Activated gamma-delta T cell (primary cell): ENCODE measurements at places on chromosomes 7 and 10.

DNA sequence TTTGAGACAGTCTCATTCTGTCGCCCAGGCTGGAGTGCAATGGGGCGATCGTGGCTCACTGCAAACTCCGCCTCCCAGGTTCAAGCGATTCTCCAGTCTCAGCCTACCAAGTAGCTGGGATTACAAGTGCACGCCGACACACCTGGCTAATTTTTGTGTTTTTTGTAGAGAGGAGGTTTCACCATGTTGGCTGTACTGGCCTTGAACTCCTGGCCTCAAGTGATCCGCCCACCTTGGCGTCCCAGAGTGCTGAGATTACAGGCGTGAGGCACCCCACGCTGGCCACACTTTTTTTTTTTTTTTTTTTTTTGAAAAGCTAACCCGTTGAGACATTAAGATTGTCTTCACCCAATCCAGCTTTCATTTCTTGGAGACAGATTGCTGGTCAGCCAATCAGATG, 2.1 kb downstream of the ZNF273 start:
- DNase-seq = no peak

DNA sequence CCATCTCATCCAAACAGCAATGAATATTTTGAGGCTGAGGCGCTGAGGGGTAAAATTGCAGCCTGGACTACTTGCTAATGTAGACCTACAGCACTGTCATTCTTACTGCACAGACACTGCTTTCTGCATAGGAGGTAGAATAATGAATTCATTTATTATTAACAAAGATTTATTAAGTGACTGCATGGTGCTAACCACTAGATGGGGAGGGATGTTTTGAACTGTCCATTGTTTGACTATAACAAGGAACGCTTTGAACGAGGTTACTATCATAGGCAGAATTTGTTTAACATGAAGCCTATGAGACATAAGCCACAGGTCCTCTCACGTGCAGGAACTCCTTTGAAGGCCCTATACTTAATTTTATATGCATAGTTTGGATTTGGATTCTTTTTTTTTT, 143.8 kb downstream of the CFTR start:
- DNase-seq = no peak

- DNase-seq = no peak
These were observed 35.1 kb downstream of the PLAC9 start for GRCh38 chr10:80167471-80168161.

GRCh38 chr7:2968176-2968575, 75.5 kb downstream of the CARD11 start:
- DNase-seq = no peak

GRCh38 chr7:38220452-38220851, 42.4 kb downstream of the STARD3NL start:
- no peak for DNase-seq

DNA sequence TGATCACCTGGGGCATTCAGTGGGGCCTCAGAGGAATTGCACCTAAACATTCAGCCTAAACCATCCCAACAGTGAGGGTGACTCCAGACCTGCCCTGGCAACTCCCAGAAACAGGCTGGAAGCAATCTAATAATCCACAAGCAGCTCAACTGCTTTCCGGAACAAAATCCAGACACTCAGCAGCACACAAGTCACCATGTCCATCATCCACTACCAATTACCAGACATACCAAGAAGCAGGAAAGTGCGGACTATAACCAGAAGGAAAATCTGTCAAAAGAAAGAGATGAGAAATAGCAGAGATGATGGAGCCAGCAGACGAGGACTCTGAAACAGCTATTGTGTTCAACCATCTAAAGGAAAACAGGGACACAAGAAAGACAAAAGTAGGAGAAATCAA, 342.6 kb upstream of the ZMIZ1 start:
- DNase-seq = no peak

DNA sequence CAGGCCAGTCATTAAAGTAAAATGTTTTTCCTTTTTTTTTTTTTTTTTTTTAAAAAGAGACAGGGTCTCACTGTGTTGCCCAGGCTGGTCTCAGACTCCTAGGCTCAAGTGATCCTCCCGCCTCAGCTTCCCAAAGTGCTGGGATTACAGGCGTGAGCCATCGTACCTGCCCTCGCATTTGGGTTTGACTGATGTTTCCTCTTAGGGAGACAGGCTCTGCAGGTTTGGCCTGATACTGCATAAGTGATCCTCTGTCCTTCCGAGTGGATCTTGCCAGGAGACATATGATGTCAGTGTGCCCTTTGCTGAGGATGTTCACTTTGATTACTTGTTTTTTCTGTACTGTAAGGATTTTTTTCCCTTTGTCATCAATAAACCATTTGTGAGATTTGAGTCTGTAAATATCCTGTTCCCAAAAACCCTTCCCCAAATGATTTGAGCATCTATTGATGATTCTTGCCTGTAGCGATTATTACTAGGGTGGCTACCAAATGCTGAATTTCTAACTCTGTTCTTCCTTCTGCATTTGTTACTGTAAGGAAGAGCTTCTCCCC, 19.7 kb downstream of the LIMK1 start:
- no peak for DNase-seq

GRCh38 chr10:69353977-69354635, 62.6 kb downstream of the TACR2 start:
- DNase-seq = no peak

GRCh38 chr7:155764438-155764793, 47.8 kb downstream of the SHH start:
- DNase-seq = no peak

GRCh38 chr7:36473454-36474282, 84.0 kb downstream of the ANLN start:
- no peak for DNase-seq

DNA sequence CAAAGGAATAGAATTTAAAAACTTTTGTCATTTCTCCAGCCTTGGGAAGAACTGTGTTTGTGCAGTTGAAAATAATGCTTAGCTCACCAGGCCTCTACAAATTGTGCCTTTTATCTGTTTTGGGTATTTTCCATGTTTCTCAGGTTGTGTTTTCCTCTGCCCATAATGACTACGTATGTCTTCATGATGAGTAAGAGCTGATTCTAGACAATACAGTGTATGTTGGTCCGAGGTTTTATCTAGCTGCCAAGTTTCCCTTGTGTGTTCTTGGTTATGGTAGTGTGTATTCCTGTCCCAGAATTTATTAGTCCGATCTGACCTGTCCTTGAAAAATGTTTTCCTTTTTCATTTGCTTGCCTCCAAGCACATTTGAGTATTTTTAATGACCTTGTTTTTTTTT, 83.7 kb upstream of the GLCCI1 start:
- DNase-seq = no peak

DNA sequence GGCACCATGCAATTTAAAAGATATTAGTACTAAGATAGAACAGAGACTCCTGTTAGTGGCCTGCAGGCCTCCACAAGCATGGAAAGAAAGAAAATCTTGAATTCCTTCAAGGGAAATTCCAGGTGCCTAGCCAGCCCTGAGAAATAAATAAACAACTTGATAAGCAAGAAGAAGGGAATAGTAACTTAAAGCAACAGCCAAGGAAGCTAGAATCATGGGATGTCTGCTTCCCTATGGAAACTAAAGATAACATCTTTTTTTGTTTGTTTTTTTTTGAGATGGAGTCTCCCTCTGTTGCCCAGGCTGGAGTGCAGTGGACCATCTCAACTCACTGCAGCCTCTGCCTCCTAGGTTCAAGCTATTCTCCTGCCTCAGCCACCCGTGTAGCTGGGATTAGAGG, 128.6 kb downstream of the SKIDA1 start:
- DNase-seq = no peak

DNA sequence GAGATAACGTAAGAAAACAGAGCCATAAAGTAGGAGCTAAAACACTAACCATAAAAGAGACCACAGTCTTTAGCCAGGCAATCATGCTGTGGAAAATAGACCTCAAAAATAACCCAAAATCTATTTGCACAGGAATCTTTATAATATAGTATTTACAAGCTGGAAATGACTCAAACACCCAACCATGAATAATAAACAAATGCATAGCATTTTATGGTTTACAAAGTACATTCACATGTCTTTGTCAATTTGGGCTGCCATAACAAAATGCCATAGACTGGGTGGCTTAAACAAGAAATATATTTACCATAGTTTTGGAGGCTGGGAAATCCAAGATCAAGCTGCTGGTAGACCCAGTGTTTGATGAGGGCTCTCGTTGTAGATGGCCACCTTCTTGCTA, 65.5 kb upstream of the GRB10 start:
- no peak for DNase-seq

DNA sequence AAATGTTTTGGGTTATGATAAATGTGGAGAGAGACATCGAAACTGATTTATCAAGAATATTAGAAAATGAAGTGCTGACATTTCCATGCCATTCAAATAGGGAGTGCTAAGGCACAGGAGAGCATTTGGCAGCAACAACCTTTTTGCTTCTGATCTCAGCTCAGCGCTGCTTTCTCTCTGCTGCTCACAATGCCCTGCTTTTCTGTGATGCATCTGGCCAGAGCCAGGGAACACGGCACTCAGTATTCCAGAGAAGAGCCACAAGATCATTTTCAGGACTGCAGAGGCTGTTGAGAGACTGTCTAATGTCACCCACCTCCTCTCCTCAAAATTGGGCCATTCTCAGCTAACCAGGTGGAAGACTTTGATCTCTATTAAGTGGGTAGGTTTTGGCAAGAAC, 28.1 kb downstream of the INSYN2A start:
- DNase-seq = no peak

DNA sequence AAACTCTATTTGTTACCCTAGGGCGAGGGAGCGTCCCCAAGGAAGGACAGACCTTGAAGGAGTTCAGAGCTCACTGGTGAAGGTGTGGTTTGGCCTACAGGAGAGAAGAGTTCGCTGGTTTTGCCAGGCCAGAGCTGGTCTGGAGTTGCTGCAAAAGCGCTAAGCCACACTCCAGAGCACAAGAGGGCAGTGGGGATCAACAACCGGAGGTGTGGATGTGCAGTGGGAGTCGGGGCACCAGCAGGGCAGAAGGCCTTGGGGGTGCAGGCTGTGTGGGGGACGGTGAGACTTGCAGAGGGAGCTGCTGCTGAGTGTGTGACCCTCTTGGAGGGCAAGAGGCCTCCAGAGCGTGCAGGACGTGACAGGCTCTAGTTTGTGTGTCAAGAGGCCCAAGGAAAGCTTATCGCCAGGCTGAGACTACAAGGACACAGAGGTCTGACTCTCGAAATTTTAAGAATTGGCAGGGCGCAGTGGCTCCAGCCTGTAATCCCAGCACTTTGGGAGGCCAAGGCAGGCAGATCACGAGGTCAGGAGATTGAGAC, 14.3 kb upstream of the CUL1 start:
- no peak for DNase-seq

- DNase-seq = no peak
These were observed 231.3 kb upstream of the PTN start for GRCh38 chr7:137574812-137575211.

GRCh38 chr7:29565224-29565630, 1.6 kb downstream of the PRR15 start:
- DNase-seq = no peak

DNA sequence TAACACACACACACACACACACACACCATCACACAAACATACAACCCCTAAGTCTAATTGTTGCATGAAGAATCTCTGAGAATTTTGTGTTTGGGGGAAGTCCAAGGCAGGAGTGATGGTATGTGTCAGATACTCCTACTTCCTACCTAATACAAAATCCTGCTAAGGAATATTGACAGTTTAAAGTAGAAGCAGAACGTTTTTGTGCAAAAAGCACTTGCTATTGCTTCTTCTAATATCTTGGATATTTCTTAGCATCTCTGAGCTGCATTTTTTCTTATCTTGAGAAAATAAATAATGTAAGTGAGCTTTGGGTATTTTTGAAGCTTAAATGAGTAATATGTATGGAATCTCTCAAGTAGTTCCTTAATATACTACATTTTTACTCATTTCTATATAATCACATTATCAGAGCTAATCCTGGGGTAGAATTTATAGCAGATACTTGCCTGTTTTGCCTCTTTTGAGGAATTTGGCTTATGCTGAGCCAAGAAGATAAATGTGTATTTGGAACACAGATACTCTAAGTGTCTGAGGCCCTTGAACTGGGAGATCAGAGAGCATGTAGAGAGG, 212.3 kb downstream of the DKK1 start:
- DNase-seq = no peak

GRCh38 chr7:45064047-45064725, 24.6 kb downstream of the NACAD start:
- DNase-seq = no peak

GRCh38 chr10:58573144-58573543, 60.5 kb downstream of the BICC1 start:
- DNase-seq = no peak

GRCh38 chr7:2737771-2738540, 50.0 kb downstream of the AMZ1 start:
- DNase-seq = no peak

DNA sequence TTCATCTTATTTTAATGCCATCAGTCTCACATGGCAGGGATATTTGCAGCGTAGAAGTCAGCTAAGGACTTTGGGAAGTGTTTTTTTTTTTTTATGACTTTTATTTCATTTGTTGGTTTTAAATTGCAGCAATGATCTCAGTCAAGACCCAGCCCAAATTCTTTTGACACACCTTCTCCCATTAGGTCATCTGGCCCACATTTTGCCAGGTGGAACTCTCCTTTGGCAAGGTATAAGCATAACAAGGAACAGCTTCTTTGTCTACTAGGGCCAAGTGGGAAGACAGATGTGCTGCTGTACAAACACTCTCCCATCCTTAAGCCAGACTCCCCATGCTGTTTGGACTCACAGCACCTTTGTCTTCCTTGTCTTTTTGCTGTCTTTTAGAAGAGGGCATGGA, 41.8 kb downstream of the PLEKHA8 start:
- no peak for DNase-seq

GRCh38 chr10:21494191-21495001, 31.1 kb downstream of the SKIDA1 start:
- DNase-seq = no peak

GRCh38 chr7:159028508-159029401, 115.9 kb downstream of the VIPR2 start:
- DNase-seq = no peak

DNA sequence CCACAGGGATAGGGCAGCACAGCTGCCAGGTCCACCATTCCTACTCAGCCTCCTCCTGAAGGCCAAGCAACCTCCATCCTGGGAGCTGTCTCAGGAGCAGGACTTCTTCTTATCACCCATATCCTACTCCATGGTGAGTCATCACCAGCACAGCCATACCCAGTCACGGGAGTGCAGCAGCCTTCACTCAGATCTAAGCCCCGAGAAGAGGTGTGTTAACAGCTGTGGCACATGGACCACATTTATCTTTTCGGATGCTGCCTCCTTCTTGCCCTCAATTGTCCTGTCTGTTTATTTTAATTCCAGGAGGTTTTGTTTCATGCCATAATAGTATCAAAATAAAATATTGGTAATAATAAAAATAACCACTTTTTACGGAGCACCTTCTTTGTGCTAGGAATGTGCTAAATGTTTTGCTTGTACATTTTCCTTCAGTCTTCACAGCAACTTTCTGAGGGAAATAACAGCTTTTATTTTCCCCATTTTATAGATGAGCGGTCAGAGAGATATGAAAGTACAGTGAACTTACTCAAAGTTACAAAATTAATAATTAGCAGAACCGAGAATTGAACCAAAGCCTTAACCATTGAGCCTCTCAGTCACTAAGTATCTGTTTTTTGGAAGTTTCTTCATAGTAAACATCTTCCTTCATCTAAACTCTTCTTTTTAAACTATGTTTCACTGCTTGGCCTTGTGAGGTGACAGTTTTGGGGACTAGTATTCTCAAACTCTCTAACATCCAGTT, 2.5 kb upstream of the KEL start:
- DNase-seq = no peak
